ENCODE measurements at places on chromosomes 2 and 18.

DNA sequence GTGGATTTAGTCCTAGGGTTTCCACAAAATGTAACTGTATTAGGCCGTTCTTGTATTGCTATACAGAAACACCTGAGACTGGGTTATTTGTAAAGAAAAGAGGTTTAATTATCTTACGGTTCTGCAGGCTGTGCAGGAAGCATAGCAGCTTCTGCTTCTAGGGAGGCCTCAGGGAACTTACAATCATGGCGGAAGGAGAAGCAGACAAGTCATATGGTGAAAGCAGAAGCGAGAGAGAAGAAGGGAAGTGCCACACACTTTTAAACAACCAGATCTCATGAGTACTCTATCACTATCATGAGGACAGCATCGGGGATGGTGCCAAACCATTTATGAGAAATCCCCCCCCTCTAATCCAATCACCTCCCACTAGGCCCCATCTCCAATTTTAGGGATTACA is 9.5 kb upstream of the CCDC68 start:
- peak; percentile 49 for DNase-seq

DNA sequence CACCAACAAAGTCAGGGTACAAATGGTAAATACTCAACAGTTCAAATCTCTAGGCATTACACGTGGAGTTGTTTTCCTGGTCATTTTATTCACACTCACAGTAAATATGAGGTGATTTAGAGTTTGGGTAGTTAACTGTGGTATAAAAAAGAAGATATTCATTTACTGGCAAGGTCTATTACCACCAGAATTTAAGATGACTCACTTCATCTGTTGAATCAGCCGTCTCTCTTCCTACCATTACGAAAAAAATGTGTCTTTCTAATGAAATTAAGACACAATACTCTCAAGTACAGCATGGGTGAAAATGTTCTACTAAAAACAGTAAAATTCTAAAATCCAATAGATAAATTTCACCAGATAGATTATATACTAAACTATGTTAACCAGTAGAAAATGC is 21.0 kb upstream of the GPR75 start:
- DNase-seq, result no peak

GRCh38 chr2:232483923-232484627 is 3.6 kb downstream of the ECEL1 start:
- no peak for DNase-seq

GRCh38 chr2:193382583-193382982 is 1187.8 kb upstream of the TMEFF2 start:
- no peak for DNase-seq

DNA sequence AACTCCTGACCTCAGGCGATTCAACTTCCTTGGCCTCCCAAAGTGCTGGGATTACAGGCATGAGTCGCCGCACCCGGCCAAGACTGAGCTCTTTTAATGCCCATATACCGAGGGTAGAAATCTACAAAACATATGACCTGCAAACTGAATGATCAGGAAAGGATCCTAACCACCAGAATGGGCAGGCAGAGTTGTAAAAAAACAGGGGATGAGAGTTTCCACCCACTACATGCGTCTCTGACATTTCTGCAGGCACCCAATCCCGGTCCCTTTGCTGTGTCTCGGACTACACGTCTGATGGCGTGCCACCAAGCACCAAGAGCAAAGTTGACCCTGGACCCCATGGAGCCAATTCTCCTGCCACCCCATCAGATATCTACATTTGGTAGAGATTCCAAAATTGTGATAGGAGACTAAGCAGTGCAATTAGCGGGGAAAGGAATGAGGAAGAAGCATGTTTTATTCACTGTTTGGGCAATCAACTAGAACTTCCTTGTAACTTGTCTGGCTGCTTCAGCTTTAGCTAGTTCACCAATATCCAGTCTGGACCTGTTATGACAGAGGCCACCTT is 74.1 kb downstream of the ATP8B1 start:
- peak; percentile 64 for DNase-seq

GRCh38 chr2:28216331-28216730 is 176.3 kb upstream of the FOSL2 start:
- no peak for DNase-seq

DNA sequence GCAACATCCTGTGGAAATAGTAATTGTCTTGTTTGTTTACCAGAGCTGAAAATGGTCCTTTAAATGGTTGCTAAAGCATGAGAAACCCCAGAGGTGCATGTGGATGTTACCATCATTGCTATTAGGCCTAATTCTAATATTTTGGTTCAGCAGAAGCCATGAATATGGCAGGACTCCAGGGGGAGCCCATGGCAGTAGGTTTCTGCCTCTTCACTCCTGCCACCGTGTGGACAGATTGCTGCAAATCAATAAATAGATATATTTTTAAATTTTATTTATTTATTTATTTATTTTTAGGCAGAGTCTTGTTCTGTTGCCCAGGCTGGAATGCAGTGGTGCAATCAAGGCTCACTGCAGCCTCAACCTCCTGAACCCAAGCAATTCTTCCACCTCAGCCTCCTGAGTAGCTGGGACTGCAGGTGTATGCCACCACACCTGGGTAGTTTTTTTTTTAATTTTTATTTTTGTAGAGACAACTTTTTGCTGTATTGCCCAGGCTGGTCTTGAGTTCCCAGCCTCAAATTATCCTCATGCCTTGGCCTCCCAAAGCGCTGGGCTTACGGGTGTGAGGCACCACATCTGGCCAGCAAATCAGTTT is 54.9 kb upstream of the CAPN13 start:
- DNase-seq, result peak; percentile 81

DNA sequence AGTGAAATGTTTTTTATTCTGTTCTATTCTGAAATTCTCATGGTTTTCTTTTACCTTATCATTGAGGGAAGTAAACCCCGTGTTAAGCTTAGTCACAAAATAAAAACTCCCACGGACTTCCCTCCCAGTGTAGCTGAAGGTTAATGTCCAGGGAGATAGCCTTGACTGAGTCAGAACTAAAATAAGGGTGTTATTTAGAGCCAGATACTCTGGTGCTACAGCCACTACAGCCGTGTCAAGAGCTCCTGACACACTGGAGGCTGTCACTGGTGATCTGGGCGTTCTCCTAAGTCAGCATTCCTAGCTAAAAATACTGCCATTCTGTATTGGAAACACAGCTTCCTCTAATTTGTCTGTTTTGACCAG is 82.0 kb upstream of the RANBP2 start:
- peak; percentile 97 for DNase-seq

DNA sequence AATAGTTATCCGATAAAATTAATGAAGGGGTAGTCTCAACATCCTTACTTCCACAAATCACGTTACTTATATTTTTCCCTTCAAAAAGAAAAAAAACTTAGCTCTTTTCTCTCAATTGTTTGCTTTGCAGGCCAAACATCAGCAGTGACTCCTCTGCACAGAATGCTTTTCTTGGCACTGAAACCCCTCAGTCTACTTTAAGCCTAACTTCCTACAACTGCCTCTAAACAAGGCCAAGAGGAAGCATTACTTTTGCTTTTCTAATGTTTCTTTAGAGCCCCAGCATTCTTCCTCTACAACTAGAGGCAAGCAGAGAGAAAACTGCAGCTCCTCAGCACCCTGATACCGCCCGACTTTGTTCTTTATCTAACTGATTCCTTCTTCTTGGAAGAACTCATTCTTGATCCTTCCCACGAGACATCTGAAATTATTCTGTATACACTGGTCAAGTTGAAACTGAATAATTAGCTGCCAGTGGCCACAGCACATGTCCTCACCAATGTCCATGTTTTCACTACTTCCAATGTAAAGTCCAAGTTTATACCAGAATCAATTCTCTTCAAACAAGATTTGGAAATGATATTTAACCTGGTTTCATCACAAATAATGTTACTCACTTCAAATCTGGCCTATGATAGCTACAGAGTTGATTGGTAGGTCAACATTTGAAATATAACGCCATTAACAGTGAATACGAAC is 55.3 kb downstream of the DTNB start:
- DNase-seq, result no peak

- no peak for DNase-seq
These were observed 6.2 kb downstream of the RAMP1 start for GRCh38 chr2:237865623-237866041.

- peak; percentile 75 for DNase-seq
These were observed 56.8 kb downstream of the SRD5A2 start for GRCh38 chr2:31523871-31524492.

GRCh38 chr18:56884511-56884910 is 233.4 kb downstream of the WDR7 start:
- DNase-seq, result no peak

DNA sequence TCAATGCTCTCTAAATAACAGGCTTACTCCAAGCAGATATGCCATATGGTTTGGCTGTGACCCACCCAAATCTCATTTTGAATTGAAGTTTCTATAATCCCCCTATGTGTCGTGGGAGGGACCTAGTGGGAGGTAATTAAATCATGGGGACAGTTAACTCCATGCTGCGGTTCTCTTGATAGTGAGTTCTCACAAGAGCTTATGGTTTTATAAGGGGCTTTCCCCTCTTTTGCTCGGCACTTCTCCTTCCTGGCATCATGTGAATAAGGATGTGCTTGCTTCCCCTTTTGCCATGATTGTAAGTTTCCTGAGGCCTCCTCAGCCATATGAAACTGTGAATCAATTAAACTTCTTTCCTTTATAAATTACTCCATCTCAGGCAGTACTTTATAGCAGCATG is 302.7 kb upstream of the ZC3H15 start:
- peak; percentile 11 for DNase-seq

- peak; percentile 81 for DNase-seq
These were observed 1.0 kb upstream of the ZEB2 start for GRCh38 chr2:144520756-144521487.

DNA sequence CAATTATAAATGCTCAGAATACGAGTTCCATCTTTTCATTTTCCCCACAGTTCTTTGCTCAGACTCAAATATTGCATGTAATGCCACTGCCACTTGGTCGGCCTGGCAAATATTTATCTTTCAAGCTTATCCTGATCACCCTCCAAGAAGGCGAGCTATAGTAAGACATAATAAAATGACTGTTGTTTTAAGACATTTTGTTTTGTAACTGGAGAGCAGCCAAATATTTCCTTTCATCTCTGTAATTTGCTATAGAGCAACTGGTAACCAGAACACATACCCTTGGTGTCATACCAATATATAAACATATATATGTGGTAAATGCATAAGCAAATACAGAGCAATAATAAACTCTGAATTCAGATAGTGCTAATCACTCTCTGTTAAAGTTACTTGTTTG is 7.3 kb upstream of the ATL2 start:
- no peak for DNase-seq

DNA sequence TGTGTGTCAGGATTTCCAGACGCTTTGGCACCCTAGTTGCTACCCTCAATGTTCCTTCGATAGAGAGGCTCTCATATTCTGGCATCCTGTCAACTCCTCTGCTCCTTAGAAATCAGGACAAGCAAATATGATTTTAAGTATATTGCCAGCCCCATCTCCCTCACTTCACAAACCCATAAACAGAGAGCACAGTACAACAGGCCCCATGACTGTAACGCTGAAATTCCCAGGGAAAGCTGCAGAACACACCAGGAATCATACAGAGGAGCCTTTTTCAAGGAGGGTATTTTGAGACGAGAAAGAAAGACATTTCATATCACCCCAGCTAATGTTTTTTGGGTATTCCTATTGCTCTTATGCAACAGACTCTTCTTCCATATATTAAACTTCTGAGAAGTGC is 162.9 kb downstream of the NAPG start:
- no peak for DNase-seq

- no peak for DNase-seq
These were observed 93.6 kb downstream of the FTCDNL1 start for GRCh38 chr2:199757233-199757870.

- DNase-seq, result no peak
These were observed 5.3 kb downstream of the RNF138 start for GRCh38 chr18:32096946-32097345.

- no peak for DNase-seq
These were observed 171.7 kb downstream of the MYT1L start for GRCh38 chr2:2159336-2159735.

DNA sequence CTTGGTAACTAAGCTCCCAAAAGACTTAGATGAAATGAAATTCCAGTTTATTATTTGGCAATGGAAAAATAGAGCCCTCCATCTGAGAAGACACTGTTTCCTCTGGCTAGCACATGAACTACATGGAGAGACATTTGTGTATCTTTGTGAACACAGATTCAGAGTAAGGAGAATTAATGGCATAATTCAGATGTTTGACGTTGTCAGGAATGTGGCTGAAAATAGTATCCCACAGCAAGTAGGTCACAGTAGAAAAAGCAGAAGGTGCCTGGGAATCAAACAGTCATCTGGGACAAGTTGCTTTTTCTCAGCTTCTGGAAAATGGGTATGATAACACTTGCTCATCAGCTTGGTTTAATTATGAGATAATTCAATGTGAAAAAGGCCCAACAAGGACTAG is 288.6 kb downstream of the PTPRM start:
- DNase-seq, result no peak

DNA sequence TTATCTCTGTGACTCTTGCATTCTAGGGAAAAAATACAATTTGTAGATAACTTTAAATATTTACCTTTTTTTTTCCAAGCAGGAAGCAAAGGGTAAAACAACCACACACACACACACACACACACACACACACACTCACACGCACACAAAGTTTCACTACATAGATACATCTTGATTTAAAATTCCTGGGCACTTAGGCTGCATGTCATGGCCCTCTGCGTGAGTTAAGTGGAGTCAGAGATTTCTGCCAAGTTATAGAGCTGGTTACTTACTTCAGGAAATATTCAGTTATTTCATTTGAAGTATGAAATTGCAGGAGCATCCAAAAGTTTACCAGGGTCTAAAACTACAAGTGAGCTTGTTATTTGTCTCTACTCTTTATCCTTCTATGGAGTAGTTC is 612.0 kb downstream of the IRS1 start:
- DNase-seq, result no peak

GRCh38 chr2:156797832-156798231 is 361.7 kb downstream of the GPD2 start:
- DNase-seq, result no peak

DNA sequence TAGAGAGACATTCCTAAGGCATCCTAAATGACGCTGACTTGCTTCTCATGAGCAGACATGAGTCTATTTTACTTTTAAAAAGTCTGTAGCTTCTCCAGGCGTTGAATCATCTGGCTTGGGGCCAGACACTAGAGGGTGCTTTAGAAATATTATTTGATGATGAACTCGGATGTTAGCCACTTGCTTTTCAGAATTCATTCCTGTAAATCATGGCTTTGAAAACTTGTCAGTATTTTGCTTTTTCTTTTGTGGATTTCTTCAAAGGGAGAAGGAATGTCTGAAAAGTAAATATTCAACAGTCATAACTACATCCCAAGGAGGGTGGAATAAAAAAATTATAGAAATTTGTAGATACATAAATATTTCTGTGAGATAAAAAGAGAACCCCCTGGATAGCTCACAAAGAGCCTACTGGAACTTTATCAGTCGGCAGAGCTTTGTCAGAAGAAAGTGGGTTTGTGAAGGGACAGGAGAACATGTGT is 370.8 kb downstream of the OSR1 start:
- DNase-seq, result no peak

- no peak for DNase-seq
These were observed 108.5 kb downstream of the VWC2L start for GRCh38 chr2:214519258-214519818.

- DNase-seq, result no peak
These were observed 249.7 kb upstream of the OSR1 start for GRCh38 chr2:19607931-19608771.

Measured in suppressor macrophage treated with lipopolysaccharide for 4 hours (primary cell).